Upper lobe of right lung (tissue), 1 donor: ENCODE measurements at places on chromosomes 3 and 15. TPM values are rescaled to one million over a fixed set of nuclear protein-coding genes. Genes with fewer than 3 reads are reported as not detected.

DNA sequence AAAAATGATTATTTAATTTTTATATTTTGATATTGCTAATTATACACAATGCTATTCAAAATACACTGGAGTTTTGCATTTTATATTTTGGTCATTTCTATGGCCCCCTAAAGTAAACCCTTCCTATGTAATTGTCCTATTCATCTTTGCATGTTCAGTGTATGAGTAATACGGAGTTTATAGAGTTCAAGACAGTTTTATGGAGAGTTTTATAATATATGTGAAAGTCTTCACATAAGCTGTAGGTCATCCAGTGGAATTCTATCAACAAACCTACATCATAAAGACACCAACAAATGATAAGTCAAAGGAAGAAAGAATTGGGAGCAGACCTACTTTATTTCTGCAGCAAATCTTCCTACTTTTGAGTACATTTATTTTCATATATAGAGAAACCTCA is 1200.4 kb upstream of the EPHA6 start:
- no peak for DNase-seq

GRCh38 chr3:57048728-57049127 is 11.7 kb upstream of the SPATA12 start:
- no peak for DNase-seq

DNA sequence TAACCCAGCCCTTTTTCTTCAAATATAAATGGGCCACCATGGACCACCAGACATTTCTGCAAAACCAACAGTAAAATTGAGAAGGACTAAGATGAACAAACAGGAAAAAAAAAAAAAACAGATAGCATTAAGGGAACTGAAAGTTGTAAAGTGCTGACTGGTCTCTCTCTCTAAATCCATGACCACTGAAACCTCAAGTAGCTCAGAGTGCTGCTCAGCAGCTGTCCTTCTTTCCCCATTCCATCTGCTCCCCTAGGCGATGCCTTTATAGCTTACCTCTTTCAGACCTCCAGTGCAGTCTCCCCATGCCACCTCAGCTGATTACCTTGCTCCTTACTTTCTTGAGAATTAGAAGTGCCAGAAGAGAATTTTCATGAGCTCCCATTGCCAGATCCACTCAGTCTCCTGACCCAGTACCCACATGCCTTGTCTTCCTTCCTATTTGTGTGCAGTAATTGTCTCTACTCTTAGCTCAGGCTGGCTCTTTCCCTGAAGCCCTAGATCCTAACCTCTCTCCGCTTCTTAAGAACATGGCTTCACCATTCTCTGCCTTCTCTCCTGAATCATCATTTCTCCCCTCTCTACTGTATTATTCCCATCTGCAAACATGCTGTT is 23.9 kb upstream of the XIRP1 start:
- DNase-seq = no peak

- no peak for DNase-seq
These were observed 13.6 kb downstream of the LRRC3B start for GRCh38 chr3:26636096-26636727.

- no peak for DNase-seq
These were observed 559.3 kb downstream of the MECOM start for GRCh38 chr3:169103951-169104941.

- DNase-seq = peak; percentile 86
These were observed 2.0 kb upstream of the PFKFB4 start for GRCh38 chr3:48558493-48559134.

- DNase-seq = no peak
These were observed 50.6 kb downstream of the CFAP20DC start for GRCh38 chr3:58999134-58999773.

DNA sequence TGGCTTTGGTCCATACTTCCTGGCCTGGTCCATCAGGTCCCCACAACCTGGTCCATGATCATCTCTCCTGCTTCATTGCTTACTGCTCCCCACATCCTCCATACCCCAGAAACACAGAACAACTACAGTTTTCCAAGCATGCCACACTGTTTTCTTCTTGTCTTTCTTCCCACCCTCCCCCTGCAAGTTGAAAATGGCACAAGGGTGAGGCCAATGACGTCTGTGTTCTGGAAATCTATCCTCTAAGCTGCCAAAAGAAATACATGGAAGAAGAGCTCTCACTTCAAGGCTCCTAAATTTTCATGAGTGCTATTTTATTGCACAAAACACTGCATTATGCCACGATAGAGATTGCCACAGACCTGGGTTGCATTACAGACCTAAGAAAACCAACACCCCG is 404.4 kb downstream of the VPS13C start:
- DNase-seq = no peak

GRCh38 chr3:3664935-3665334 is 134.3 kb upstream of the LRRN1 start:
- DNase-seq = no peak

- DNase-seq = no peak
These were observed 101.0 kb upstream of the IGSF10 start for GRCh38 chr3:151561878-151562277.

Gene FOXL2
- not detected for total RNA-seq

Gene TSPAN3
- 359 TPM for total RNA-seq

Gene SLTM
- total RNA-seq = 84.0 TPM
